ENCODE measurements at places on chromosomes 7 and 10.

DNA sequence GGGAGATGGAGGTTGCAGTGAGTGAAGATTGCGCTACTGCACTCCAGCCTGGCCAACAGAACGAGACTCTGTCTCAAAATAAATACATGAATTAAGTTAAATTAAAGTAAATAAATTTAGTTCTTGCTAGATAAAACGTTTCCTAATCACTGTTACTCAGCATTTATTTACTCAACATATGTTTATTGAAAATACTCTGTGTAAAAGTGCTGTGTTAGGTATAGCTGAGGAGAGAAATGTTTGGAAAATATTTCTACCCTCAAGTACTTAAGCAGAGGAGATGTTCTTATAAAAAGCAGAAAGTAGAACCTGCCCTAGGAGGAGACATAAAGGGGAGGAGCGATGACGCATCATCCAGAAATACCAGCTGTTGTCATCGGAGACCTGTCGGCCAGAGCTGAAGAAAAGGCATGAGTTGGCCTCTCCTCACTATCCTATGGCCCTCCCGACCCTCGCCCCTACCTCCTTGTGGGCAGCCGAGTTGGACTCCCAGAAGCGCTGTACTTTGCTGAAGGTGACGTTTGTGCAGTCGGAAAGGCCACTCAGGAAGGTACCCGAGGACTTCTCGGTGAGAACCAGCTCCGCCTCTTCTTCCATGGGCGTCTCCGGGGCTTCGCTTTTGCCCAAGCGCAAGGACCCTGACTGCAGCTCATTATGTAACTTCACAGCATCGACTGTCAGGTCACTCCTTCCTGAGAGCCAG is 1.1 kb downstream of the RRP12 start:
- no peaks in the 10 kb centered on the region for H3K4me1 ChIP-seq
- H3K27ac ChIP-seq, result peak overlapping the region; percentile 76
- no peaks in the 10 kb centered on the region for H3K27me3 ChIP-seq
- H3K4me3 ChIP-seq, result peak overlapping the region; percentile 72
- H3K36me3 ChIP-seq, result peaks cover 12% of the 10 kb centered on the region
- peak; percentile 80 for DNase-seq

- peak overlapping the region; percentile 46 for H3K4me3 ChIP-seq
- no peak overlapping the region for H3K27ac ChIP-seq
- H3K36me3 ChIP-seq, result no peaks in the 10 kb centered on the region
These were observed 1.3 kb downstream of the INSYN2A start for GRCh38 chr10:127195041-127195506.

DNA sequence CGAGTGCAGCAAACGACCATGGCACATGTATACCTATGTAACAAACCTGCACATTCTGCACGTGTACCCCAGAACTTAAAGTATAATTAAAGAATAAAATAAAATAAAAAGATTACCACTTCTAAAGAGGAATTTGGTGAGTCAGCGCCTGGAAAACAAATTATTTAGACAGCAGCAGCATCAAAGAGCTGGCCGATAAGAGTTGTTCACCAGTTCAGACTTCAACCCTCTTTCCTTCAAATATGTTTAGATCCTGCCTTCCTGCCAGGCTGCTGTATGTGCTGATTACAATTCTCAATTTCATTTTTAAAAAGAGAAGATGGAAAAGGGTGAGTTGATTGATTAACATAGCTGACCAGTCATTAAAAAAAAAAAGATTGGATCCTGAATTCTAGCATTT is 672.0 kb upstream of the NRP1 start:
- no peaks in the 10 kb centered on the region for H3K4me1 ChIP-seq
- H3K27ac ChIP-seq, result no peak overlapping the region
- H3K27me3 ChIP-seq, result no peaks in the 10 kb centered on the region
- no peaks in the 10 kb centered on the region for H3K36me3 ChIP-seq
- no peak for DNase-seq

- no peaks in the 10 kb centered on the region for H3K36me3 ChIP-seq
- H3K4me1 ChIP-seq, result no peaks in the 10 kb centered on the region
- no peak overlapping the region for H3K27ac ChIP-seq
- no peak for DNase-seq
These were observed 115.0 kb downstream of the TAF3 start for GRCh38 chr10:7933262-7933661.

- no peak for DNase-seq
- H3K36me3 ChIP-seq, result no peaks in the 10 kb centered on the region
- no peaks in the 10 kb centered on the region for H3K4me1 ChIP-seq
- H3K4me3 ChIP-seq, result no peak overlapping the region
These were observed 393.6 kb downstream of the CNTNAP2 start for GRCh38 chr7:146510088-146510680.

DNA sequence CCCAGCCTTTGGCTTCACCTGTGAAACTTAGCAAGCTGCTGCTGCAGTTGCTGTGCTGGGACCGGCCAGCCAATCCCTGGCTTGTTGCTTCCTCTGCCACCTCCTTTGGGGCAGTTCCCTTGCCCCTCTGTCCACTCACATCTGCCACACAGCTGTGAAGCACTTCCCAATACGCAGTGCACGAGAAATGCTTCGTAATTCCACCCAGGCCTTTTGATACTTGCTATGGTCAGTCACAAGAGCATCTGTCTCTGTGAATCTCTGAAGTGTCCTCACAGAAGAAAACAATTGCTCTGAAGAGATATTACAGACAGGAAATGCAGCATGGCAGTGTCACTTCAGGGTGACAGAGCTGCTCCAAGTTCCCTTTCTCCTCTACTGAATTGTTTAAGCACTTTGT is 208.5 kb downstream of the PTEN start:
- no peaks in the 10 kb centered on the region for H3K4me1 ChIP-seq
- H3K4me3 ChIP-seq, result no peak overlapping the region
- DNase-seq, result no peak
- H3K36me3 ChIP-seq, result no peaks in the 10 kb centered on the region
- H3K27ac ChIP-seq, result no peak overlapping the region

DNA sequence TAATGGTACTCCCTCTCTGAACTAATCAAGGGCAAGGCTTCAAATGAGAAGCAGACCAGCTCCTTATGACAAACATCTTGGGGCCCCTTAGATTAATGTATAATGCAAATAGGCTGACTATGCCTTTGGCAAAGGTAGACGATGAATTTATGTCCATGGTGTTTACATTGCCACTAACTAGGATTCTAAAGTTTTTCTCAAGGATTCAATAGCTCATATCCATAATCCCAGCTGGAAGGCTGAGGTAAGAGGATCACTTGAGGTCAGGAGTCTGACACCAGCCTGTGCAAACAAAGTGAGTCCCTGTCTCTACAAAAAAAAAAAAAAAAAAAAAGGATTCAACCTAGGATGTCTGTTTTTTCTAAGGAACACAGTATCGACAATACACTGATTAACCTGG is 96.5 kb downstream of the ORC5 start:
- H3K27me3 ChIP-seq, result peaks cover 3% of the 10 kb centered on the region
- no peak overlapping the region for H3K4me3 ChIP-seq
- H3K4me1 ChIP-seq, result no peaks in the 10 kb centered on the region
- no peaks in the 10 kb centered on the region for H3K36me3 ChIP-seq
- no peak for DNase-seq
- no peak overlapping the region for H3K27ac ChIP-seq

- H3K36me3 ChIP-seq, result no peaks in the 10 kb centered on the region
- H3K27ac ChIP-seq, result peak overlapping the region; percentile 90
- H3K4me3 ChIP-seq, result peak overlapping the region; percentile 93
- H3K27me3 ChIP-seq, result no peaks in the 10 kb centered on the region
- peak; percentile 96 for DNase-seq
These were observed 920 bp downstream of the TES start for GRCh38 chr7:116211006-116211912.

DNA sequence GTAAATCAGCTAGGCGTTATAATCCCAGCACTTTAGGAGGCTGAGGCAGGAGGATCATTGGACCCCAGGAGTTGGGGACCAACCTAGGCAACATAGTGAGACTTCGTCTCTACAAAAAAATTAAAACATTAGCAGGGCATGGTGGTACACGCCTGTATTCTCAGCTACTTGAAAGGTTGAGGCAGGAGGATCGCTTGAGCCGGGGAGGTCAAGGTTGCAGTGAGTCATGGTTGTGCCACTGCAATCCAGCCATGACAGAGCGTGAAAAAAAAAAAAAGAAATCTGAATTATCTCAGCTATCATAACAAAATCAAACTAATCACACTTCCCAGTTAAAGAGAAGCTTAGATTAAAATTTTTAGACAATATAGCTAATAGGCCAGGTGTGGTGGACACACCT is 35.3 kb downstream of the ATAD1 start:
- no peaks in the 10 kb centered on the region for H3K4me1 ChIP-seq
- H3K27me3 ChIP-seq, result no peaks in the 10 kb centered on the region
- DNase-seq, result no peak
- H3K36me3 ChIP-seq, result peaks cover 16% of the 10 kb centered on the region

DNA sequence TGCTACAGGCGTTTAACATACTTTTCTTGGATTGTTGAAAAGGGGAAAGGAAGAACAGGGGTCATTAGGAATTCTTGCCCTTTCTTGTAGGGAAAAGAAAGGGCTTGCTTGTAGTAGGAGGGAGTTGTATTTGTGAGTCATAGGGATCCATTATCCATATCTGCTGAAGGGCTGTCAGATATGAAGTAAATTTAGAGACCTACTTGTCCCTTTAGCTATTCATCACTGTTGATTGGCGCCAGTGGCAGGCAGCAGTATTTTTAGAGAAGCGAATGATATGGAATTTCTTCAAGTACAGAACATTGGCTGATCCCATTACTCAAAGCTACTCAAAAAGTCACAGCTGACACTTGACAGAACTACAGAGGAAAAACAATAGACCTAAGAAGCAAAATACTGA is 97.7 kb downstream of the CELF2 start:
- no peaks in the 10 kb centered on the region for H3K4me1 ChIP-seq
- no peak overlapping the region for H3K27ac ChIP-seq
- DNase-seq, result no peak
- no peaks in the 10 kb centered on the region for H3K27me3 ChIP-seq
- H3K36me3 ChIP-seq, result no peaks in the 10 kb centered on the region
- no peak overlapping the region for H3K4me3 ChIP-seq

- no peaks in the 10 kb centered on the region for H3K36me3 ChIP-seq
- H3K4me3 ChIP-seq, result no peak overlapping the region
- DNase-seq, result no peak
- no peaks in the 10 kb centered on the region for H3K27me3 ChIP-seq
These were observed 352.1 kb downstream of the FRMD4A start for GRCh38 chr10:13978533-13979115.

GRCh38 chr10:49749556-49750491 is 12.3 kb downstream of the OGDHL start:
- H3K27ac ChIP-seq, result no peak overlapping the region
- no peaks in the 10 kb centered on the region for H3K36me3 ChIP-seq
- no peak overlapping the region for H3K4me3 ChIP-seq
- no peaks in the 10 kb centered on the region for H3K27me3 ChIP-seq

GRCh38 chr7:79055722-79056415 is 397.6 kb downstream of the MAGI2 start:
- no peak overlapping the region for H3K4me3 ChIP-seq
- H3K36me3 ChIP-seq, result no peaks in the 10 kb centered on the region
- no peak overlapping the region for H3K27ac ChIP-seq
- H3K27me3 ChIP-seq, result no peaks in the 10 kb centered on the region

GRCh38 chr10:11345224-11346054 is 266.0 kb downstream of the USP6NL start:
- H3K27me3 ChIP-seq, result no peaks in the 10 kb centered on the region
- DNase-seq, result no peak
- no peaks in the 10 kb centered on the region for H3K4me1 ChIP-seq
- no peak overlapping the region for H3K4me3 ChIP-seq

DNA sequence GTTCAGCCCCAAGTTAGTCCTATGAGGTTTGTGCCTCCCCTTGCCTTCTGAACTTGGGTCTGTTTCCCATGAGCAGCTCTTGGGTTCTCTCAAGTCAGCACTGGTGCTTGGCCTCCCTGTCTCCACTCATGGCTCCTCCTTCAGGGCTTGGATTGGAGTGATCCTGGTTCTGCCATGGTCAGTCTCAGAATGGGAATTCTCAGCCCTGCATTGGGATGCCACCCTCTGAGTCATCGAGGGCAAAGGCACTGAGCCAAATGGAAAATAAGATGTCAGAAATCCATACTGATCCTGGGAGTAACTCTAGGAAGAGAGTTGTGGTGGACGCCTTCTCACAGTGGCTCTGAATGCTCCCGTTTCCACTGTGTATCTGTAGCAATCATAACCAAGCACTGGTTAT is 233.4 kb upstream of the HABP2 start:
- no peak for DNase-seq
- H3K36me3 ChIP-seq, result no peaks in the 10 kb centered on the region
- no peak overlapping the region for H3K4me3 ChIP-seq
- no peaks in the 10 kb centered on the region for H3K4me1 ChIP-seq

DNA sequence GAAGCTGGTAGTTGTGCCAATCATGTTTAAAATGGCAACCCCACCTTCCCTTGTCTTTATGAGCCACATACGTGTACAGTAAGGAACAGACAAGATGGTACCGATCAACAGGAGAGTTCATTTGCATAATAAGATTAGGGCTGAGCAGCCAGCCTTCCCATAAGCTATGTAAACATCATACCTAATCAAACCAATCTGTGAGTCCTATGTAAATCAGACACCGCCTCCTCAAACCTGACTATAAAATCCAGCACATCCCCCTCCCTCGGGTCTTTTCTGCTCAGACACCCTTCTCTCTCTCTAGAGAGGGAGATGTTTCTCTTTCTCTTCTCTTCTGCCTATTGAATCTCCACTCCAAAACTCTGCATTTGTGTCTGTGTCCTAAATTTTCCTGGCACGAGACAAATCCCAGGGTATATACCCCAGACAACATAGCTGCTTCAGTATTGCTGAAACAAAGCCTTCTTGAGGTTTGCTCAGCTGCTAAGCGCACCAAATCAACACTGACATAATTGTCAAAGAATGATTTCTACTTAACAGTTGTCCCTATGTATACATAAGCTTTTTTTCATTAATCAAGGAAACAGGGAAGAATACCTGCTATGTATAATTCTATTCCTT is 279.2 kb downstream of the THSD7A start:
- H3K27me3 ChIP-seq, result no peaks in the 10 kb centered on the region
- H3K4me1 ChIP-seq, result no peaks in the 10 kb centered on the region
- H3K4me3 ChIP-seq, result no peak overlapping the region
- H3K36me3 ChIP-seq, result no peaks in the 10 kb centered on the region
- no peak overlapping the region for H3K27ac ChIP-seq

GRCh38 chr10:77011874-77012811 is 625.5 kb downstream of the KCNMA1 start:
- no peak overlapping the region for H3K27ac ChIP-seq
- DNase-seq, result no peak
- no peak overlapping the region for H3K4me3 ChIP-seq
- H3K36me3 ChIP-seq, result no peaks in the 10 kb centered on the region

DNA sequence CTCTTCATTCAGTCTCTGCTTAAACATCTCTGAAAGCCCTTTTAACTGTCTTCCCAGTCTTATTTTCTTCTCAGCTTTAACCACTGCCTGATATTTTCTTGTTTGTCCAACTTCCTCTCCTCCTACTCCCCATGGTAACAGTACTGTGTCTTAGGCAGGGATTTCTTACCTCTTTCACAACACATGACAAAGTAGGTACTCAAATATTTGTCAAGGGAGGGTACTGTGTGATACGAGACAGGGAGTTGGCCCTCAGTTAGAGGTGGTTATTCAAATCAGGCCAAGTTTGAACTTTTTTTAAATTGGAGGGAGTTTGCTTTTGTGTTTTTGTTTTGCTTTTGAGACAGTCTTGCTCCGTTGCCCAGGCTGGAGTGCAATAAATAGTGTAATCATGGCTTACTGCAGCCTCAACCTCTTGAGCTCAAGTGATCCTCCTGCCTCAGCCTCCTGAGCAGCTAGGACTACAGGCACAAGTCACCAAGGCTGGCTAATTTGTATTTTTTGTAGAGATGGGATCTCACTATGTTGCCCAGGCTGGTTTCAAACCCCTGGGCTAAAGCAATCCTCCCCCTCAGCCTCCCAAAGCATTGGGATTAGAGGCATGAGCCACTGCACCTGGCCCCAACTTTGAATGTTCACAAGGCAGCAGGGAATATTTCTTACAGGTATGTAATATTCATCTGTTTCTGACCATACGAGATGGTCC is 2.5 kb upstream of the KPNA7 start:
- DNase-seq, result peak; percentile 65
- peak overlapping the region; percentile 66 for H3K27ac ChIP-seq
- no peaks in the 10 kb centered on the region for H3K36me3 ChIP-seq
- H3K4me3 ChIP-seq, result no peak overlapping the region
- peaks cover 14% of the 10 kb centered on the region for H3K4me1 ChIP-seq

Data from Panc1 (cell line).